ENCODE measurements at places on chromosomes 4 and X. TPM values are rescaled to one million over a fixed set of nuclear protein-coding genes. Genes with fewer than 3 reads are reported as not detected.

GRCh38 chr4:1786544-1787362 lies 6.3 kb upstream of the FGFR3 start:
- H3K27me3 ChIP-seq, result peaks cover 4% of the 10 kb centered on the region
- H3K4me1 ChIP-seq, result no peaks in the 10 kb centered on the region
- DNase-seq, result no peak
- H3K36me3 ChIP-seq, result no peaks in the 10 kb centered on the region
- H3K4me3 ChIP-seq, result no peak overlapping the region

The FHDC1 gene
- 0.06 TPM for total RNA-seq

The RBM47 gene
- total RNA-seq, result 0.22 TPM

DNA sequence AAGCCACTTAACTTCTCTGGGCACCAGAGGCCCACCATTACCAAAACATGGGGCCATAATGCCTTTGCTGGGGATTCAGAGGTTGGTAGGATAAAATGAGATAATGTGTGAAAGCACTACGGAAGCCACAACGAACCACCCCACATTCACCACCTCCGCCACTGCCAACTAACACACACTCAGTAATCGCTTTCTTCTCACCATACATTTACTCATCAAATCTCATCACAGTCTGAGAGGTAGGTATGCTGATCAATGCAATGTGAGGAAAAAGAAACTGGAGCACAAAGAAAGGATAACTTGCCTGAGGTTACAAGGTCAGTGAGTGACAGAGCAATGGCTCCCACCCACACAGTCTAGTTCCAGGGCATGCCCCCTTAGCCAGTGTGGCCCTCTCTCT lies 257.3 kb downstream of the NR3C2 start:
- H3K27ac ChIP-seq, result no peak overlapping the region
- no peaks in the 10 kb centered on the region for H3K27me3 ChIP-seq

The PASD1 gene
- not detected for total RNA-seq

- H3K27me3 ChIP-seq, result no peaks in the 10 kb centered on the region
- H3K36me3 ChIP-seq, result no peaks in the 10 kb centered on the region
- no peaks in the 10 kb centered on the region for H3K4me1 ChIP-seq
- no peak overlapping the region for H3K27ac ChIP-seq
- no peak for DNase-seq
Measured at GRCh38 chrX:125810856-125811255, 355.2 kb downstream of the DCAF12L2 start.

The FAM156A gene
- total RNA-seq, result 23.7 TPM

- no peak overlapping the region for H3K4me3 ChIP-seq
- DNase-seq, result no peak
- H3K27ac ChIP-seq, result no peak overlapping the region
- peaks cover 10% of the 10 kb centered on the region for H3K27me3 ChIP-seq
Measured at GRCh38 chrX:11421805-11422524, 128.8 kb downstream of the AMELX start.

The ITIH6 gene
- total RNA-seq, result not detected

DNA sequence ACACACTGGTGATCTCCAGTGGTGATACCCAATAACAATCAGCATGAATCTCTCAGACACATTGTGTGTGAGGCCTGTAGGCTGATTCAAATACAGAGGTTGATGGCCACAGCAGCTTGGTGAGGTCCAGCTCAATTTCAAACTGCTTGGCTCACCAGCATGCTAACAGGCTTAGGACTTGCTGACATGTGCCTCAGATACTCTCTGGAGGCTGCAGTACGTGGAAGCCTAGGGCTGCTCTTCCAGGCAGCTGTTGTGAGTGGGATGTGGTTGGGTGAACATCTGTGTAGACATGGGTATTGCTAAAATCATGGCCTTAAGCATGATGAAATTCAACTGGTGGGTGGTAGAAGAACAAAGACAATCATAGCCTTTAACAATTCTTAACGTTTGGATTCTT lies 4.3 kb downstream of the CXCL9 start:
- no peaks in the 10 kb centered on the region for H3K36me3 ChIP-seq
- H3K4me1 ChIP-seq, result peaks cover 13% of the 10 kb centered on the region
- no peak overlapping the region for H3K27ac ChIP-seq
- DNase-seq, result no peak
- H3K27me3 ChIP-seq, result peaks cover 14% of the 10 kb centered on the region

The CFI gene
- not detected for total RNA-seq

GRCh38 chr4:1237981-1238675 lies 10.8 kb downstream of the CTBP1 start:
- H3K36me3 ChIP-seq, result peaks cover 16% of the 10 kb centered on the region
- DNase-seq, result no peak
- no peak overlapping the region for H3K27ac ChIP-seq
- H3K27me3 ChIP-seq, result no peaks in the 10 kb centered on the region
- no peak overlapping the region for H3K4me3 ChIP-seq
- peaks cover 9% of the 10 kb centered on the region for H3K4me1 ChIP-seq

The ZNF157 gene
- total RNA-seq, result 0.78 TPM

DNA sequence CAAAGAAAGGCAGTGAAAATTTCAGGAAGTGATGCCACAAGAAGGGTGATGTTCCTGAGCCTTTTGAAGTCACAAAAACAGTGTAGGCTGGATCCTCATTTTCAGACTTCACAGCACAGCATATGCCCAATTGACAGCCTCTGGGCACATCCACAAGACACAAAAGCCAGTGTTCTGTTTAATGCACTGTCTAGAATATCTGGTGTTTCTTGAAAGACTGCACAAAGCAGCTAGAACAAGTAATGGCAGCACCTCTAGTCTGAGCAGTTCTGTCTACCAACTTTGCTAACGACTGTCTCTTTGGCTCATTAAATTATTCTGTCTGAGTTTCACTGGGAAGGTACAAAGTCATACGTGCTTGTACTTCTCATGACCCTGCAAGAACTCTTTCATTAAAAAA lies 417.1 kb upstream of the GALNT7 start:
- no peak overlapping the region for H3K4me3 ChIP-seq
- no peak overlapping the region for H3K27ac ChIP-seq
- H3K4me1 ChIP-seq, result peaks cover 5% of the 10 kb centered on the region
- no peaks in the 10 kb centered on the region for H3K36me3 ChIP-seq
- no peaks in the 10 kb centered on the region for H3K27me3 ChIP-seq
- DNase-seq, result no peak

The VEGFD gene
- not detected for total RNA-seq

DNA sequence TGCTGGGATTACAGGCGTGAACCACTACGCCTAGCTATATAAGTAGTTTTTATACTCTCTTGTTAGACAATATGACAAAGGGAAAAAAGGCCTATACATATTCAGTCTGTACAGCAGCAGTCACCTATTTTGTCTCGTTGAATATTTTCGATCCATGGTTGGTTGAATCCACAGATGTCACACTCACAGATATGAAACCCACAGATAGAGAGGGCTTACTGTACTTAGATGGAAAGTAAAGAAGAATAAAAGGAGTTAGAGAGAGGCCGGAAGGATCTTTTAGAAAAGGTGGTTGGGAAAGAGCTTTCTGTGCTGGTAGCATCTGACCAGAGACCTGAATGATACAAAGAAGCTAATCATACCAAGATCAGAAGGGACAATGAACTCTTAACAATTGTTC lies 38.3 kb upstream of the SPINK2 start:
- peaks cover 6% of the 10 kb centered on the region for H3K4me1 ChIP-seq
- no peaks in the 10 kb centered on the region for H3K27me3 ChIP-seq
- H3K27ac ChIP-seq, result no peak overlapping the region

GRCh38 chr4:90145319-90145718 lies 18.1 kb downstream of the CCSER1 start:
- no peaks in the 10 kb centered on the region for H3K27me3 ChIP-seq
- DNase-seq, result no peak
- H3K36me3 ChIP-seq, result no peaks in the 10 kb centered on the region
- H3K4me3 ChIP-seq, result no peak overlapping the region
- H3K4me1 ChIP-seq, result no peaks in the 10 kb centered on the region
